A549 treated with dexamethasone at 1 μM for 4 hours (cell line): ENCODE measurements at places on chromosomes 4 and X. TPM values are rescaled to one million over a fixed set of nuclear protein-coding genes. Genes with fewer than 3 reads are reported as not detected.

The IL2 gene
- total RNA-seq: not detected in 5 replicates

The ADH1A gene
- not detected in 5 replicates for total RNA-seq

The TENM3 gene
- 1.2 to 2.7 TPM (median 1.9 TPM) in 5 replicates for total RNA-seq

The MAP9 gene
- 4.2 to 6.5 TPM (median 5.6 TPM) in 5 replicates for total RNA-seq

The CFI gene
- 0.29 to 1.0 TPM (median 0.92 TPM) in 5 replicates for total RNA-seq

The DMRTC1B gene
- total RNA-seq: not detected in 5 replicates

The LRP2BP gene
- total RNA-seq: 0.07 to 0.27 TPM (median 0.12 TPM) in 5 replicates

The HS3ST1 gene
- total RNA-seq: 0.35 to 1.3 TPM (median 0.50 TPM) in 5 replicates

The CT45A5 gene
- 0.09 to 0.22 TPM in 2 of 5 replicates, not detected in the others for total RNA-seq

The BMX gene
- total RNA-seq: not detected in 5 replicates

The CLDN34 gene
- total RNA-seq: not detected in 5 replicates

The NAA15 gene
- 23.9 to 36.4 TPM (median 32.0 TPM) in 5 replicates for total RNA-seq

The CXorf49 gene
- total RNA-seq: not detected in 5 replicates

The TMEM156 gene
- 18.0 to 22.9 TPM (median 21.3 TPM) in 5 replicates for total RNA-seq

The LAGE3 gene
- total RNA-seq: 46.2 to 57.3 TPM (median 56.4 TPM) in 5 replicates

The NR0B1 gene
- 18.2 to 24.4 TPM (median 20.0 TPM) in 5 replicates for total RNA-seq

The FGG gene
- 5.0 to 8.7 TPM (median 5.7 TPM) in 5 replicates for total RNA-seq

The OPN1MW gene
- not detected in 5 replicates for total RNA-seq

The DKC1 gene
- total RNA-seq: 150 to 187 TPM (median 161 TPM) in 5 replicates

The SFRP2 gene
- total RNA-seq: 0.06 TPM in 1 of 5 replicates, not detected in the others

The GABRQ gene
- total RNA-seq: 0.18 to 0.22 TPM (median 0.19 TPM) in 5 replicates

The NDST4 gene
- total RNA-seq: 0.06 TPM in 1 of 5 replicates, not detected in the others

The TMEM35A gene
- 0.06 TPM in 1 of 5 replicates, not detected in the others for total RNA-seq
